ENCODE measurements at places on chromosomes 12 and 14.

GRCh38 chr14:23539248-23540140 is 12.1 kb downstream of the ZFHX2 start:
- DNase-seq: no peak

DNA sequence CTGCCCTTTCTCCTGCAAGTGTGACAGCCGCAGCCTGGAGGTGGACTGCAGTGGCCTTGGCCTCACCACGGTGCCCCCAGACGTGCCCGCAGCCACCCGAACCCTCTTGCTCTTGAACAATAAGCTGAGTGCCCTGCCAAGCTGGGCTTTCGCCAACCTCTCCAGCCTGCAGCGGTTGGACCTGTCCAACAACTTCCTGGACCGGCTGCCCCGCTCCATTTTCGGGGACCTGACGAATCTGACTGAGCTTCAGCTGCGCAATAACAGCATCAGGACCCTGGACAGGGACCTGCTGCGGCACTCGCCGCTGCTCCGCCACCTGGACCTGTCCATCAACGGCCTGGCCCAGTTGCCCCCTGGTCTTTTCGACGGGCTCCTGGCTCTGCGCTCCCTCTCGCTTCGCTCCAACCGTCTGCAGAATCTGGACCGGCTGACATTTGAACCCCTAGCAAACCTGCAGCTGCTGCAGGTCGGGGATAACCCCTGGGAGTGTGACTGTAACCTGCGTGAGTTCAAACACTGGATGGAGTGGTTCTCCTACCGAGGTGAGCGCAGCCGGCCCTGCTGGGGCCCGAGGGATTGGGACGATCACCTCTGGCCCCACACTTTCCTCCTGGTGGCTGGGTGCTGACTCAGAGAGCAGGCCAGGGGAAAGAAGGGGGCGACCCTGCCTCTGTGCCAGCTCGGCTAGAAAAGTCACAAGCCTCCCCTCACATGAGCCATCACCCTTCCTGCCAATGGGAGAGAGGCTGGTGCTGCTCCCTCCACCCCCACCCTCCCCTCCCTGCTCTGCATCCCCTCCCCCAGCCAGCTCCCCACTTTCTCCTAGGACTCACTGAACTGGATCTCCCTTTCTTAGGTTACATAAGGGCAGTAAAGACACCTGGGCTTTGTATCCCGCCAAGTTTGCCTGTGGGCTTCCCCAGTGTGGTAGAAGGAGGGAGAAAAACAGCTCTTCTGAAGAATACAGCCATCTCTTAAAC is 10.9 kb downstream of the LRTM2 start:
- DNase-seq: no peak

DNA sequence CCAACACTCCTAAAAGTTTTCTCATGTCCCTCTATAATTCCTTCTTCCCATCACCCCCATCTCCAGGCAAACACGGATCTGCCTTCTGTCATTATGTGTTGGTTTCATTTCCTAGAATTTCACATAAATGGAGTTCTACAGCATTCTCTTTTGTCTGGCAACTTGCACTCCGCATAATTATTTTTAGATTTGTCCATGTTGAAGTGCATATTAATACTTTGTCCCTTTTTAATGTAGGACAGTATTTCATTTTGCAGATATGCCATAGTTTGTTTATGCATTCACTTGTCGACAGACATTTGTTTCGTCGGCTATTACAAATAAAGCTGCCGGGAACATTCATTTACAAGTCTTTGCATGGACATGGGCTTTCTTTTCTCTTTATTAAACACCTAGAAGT is 150.0 kb downstream of the CRADD start:
- DNase-seq: no peak

DNA sequence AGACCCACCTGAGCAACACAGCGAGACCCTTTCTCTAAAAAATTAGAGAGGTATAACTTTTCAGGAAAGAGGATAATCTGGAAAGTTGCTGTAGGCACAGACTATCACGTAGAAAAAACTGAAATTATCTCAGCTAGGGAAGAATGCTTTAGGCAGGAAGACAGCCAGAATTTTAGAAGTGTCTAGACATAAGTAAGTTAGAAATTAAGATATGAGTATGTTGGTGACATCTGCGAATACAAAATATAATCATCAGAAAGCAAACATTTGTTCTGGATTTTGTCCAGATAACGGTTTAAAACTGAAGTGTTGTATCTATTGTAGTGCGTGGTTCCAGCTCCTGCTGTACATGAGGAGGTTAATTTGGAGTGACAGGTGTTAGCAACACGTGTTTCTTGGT is 123.2 kb downstream of the FBXL14 start:
- no peak for DNase-seq

- DNase-seq: no peak
Measured at GRCh38 chr14:61491876-61492434, 170.6 kb downstream of the PRKCH start.

- DNase-seq: no peak
Measured at GRCh38 chr12:23950210-23950774, 822 bp upstream of the SOX5 start.

GRCh38 chr12:113320401-113320800 is 14.5 kb downstream of the SLC8B1 start:
- no peak for DNase-seq

GRCh38 chr14:68795597-68796417 is 2.9 kb upstream of the ZFP36L1 start:
- DNase-seq: peak; percentile 94

- no peak for DNase-seq
Measured at GRCh38 chr14:56057071-56057741, 61.0 kb upstream of the PELI2 start.

- no peak for DNase-seq
Measured at GRCh38 chr12:57352166-57352565, 78.7 kb downstream of the R3HDM2 start.

DNA sequence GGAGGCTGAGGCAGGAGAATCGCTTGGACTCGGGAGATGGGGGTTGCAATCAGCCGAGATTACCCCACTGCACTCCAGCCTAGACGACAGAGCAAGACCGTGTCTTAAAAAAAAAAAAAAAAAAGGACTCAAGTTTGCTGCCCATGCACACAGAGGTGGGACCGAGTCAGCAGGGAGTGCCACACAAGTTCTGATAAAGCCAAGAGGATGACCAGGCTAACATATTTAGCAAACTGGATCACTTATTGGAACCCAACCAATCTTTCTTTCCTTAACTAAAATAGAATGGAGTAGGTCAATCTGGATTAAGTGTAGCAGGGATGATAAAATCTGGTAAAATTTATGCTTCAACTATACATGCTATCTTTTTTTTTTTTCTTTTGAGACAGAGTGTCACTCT is 190.4 kb upstream of the FOXN3 start:
- DNase-seq: no peak

- no peak for DNase-seq
Measured at GRCh38 chr14:70624972-70625371, 16.7 kb upstream of the TTC9 start.

GRCh38 chr12:66633676-66634075 is 45.2 kb downstream of the GRIP1 start:
- DNase-seq: no peak

- no peak for DNase-seq
Measured at GRCh38 chr12:91613223-91613779, 430.7 kb upstream of the DCN start.

DNA sequence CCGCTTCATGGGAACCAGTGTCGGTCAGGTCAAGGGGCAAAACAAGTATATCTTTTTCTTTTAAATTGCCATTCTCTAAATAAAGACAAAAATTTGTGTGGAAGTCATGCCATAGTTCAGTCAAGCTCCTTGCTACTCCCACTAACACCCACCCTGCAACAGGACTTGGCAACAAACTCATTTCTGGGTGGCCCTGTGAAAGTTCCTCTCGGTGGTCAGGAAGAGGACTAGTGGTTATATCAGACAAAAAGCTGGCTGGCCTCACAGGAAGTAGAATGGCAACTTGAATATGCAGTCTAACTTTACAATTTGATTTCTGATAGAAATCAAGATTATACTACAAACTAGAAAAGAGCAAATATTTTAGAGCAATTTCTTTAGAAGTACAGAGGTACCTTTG is 11.2 kb downstream of the DHRS7 start:
- DNase-seq: no peak

- no peak for DNase-seq
Measured at GRCh38 chr12:82665142-82665923, 21.4 kb upstream of the TMTC2 start.

- DNase-seq: no peak
Measured at GRCh38 chr12:91887957-91888356, 257.7 kb downstream of the BTG1 start.

GRCh38 chr12:106332536-106332935 is 25.0 kb upstream of the POLR3B start:
- no peak for DNase-seq

GRCh38 chr14:45810152-45810872 is 557.3 kb upstream of the MIS18BP1 start:
- no peak for DNase-seq

- no peak for DNase-seq
Measured at GRCh38 chr12:39319180-39319579, 123.7 kb downstream of the KIF21A start.

DNA sequence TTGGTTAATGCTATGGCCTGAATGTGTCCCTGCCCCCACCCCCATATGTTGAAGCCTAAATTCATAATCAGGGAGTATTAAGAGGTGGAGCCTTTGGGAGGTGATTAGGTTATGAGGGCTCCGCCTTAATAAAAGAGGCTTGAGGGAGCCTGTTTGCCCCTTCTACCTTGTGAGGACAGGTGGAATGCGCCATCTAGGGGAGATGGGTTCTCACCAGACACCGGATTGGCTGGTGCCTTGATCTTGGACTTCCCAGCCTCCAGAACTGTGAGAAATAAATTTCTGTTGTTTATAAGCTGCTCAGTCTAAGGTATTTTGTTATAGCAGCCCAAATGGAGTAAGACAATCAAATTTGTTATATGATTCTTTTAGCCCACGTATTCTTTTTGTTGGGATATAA is 148.3 kb downstream of the PTCSC3 start:
- DNase-seq: no peak

DNA sequence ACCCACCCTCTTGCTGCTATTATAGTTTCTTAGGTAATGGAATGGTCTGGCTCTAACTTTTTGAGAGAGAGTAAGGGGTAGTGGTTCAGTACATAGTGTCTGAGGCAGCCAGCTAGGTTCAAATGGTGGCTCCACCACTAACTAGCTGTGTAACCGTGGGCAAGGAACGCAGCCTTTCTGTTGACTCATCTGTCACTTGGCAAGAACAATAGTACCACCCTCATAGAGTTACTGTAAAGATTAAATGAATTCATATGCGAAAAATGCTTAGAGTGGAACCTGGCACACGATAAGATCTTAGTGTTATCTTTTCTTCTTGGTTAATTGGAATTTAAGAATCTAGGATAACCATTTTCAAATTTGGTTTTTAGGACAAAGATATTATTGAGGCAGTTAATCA is 14.0 kb downstream of the CCDC62 start:
- DNase-seq: no peak

- DNase-seq: no peak
Measured at GRCh38 chr12:53173085-53173715, 7.3 kb upstream of the ZNF740 start.

- no peak for DNase-seq
Measured at GRCh38 chr14:50025073-50025472, 91.3 kb downstream of the VCPKMT start.

Measured in mesenteric fat pad (tissue), 1 donor.